Naive thymus-derived CD4-positive, alpha-beta T cell (primary cell): ENCODE measurements at places on chromosomes 6 and 20.

GRCh38 chr6:104959026-104959858 is 2.3 kb downstream of the LIN28B start:
- no peak for DNase-seq

DNA sequence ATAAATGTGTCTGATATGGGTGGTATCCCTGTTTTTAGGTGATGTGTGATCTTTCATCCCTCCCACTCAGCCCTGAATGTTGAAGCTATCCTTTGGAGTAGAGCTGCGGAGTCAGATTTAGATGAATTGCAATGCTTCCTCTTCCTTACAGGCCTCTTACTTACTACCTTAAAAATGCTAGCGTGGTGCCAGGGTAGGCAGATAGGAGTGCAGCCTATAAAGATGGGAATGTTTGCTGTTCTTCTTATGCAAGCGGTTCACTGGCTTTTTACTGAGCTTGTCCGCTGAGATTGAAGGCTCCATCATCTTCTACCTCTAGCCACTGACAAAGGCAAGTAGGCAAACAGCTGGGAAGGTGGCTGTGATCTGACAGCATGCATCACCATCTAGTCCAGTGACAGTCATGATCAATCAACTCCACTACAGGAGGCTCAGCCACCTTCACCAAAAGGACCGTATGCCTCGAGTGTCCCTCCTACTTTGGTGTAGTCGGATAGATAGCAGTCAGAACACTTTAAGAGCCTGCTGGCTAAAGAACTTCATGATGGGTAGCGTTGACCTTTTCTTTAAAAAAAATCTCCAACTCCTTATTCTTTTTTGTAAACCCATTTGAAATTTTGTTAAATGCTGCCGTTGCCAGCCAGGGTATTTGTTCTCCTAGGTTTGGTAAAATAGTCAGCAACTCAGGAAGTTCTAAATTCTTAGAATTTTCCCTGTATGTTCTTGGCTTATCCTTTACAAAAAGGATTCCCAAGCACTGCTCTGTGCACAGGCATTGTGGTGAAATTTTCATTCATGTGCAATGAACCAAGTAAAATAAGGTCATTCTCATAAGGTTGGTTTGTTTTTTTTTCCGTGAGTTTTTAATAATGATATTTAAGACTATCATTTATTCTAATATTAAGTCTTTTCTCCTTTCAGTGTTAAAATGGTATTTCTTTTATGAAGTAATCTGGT is 169.6 kb downstream of the MTHFD1L start:
- no peak for DNase-seq

DNA sequence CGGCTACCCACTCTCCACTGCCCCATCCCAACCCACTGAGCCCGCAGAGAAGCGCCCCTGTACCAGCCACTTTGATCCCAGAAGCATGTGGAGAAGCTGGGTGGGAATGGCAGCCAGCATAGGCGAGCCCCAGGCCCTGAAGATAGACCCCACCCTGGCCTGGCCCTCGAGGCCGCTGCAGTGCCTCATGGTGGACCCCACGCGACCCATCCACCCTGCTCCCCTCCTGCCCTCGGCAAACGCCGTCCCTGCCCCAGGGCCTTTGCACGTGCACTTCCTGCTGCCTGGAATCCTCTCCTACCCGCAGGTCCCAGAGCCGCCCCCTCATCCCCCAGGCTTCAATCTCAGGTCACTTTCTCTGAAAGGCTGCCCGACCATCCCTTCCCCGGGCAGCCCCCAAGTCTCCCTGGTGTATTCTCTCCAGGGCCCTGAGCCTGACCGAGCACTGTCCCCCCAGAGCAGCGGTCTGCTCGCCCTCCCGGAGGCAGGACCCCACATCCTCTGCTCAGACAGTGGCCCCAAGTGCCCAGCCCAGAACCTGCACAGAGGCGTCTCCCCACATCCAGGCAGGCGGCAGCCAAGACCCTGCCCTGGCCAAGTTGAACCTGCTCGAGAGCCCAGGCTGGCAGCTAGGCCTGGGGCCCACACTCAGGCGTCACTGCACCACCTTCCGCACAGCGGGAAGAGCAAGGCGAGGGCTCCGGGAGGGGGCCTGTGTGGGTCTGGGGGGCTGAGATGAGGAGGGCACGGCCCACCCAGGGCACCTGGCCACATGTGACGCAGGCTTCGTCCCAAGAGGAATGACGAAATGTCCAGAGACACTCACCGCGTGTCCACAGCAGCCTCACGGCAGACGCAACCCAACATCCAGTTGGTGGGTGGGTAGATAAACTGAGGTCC is 14.0 kb downstream of the KCNQ2 start:
- no peak for DNase-seq

GRCh38 chr6:16184129-16184528 is 54.3 kb upstream of the GMPR start:
- no peak for DNase-seq

DNA sequence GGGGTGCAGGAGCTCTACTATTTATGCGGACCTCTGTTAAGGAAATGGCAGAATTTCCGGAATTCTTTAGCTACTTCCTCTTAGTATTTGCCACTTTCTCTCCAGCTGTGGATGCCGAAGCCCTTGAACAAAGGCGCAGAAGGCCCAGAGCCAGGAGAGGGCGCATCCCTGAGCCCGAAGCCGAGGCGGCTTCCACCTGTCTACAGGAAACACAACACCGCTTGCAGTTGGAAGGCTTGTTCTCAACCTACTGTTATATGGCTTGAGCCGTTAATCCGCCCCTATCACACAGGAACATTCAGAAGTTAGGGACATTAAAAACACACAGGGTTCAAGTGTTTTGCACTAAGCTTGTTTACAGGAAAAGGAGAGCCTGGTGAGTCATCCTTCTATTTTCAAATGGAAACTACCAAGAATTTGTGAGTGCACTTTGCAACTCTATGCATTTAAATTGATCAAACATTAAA is 417.1 kb downstream of the BCKDHB start:
- DNase-seq = no peak

DNA sequence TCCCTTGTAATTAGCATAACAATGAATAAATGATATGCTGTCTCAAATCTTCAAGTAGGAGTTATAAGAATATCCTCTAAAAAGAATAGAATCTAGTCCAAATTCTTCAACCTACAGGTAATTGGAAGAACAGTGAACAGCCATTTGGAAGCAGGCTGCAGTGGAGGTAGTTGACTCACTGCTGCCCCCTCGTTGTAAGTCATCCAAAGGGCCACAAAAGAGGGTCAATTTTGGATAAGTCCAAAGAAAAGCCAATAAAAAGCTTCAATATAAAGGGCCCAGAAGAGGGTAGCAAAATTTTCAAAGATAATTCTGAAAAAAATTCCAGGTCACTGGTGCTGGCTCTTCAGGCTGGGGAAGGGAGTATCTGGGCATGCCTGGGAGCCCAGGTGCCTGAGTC is 60.8 kb upstream of the SSTR4 start:
- no peak for DNase-seq

DNA sequence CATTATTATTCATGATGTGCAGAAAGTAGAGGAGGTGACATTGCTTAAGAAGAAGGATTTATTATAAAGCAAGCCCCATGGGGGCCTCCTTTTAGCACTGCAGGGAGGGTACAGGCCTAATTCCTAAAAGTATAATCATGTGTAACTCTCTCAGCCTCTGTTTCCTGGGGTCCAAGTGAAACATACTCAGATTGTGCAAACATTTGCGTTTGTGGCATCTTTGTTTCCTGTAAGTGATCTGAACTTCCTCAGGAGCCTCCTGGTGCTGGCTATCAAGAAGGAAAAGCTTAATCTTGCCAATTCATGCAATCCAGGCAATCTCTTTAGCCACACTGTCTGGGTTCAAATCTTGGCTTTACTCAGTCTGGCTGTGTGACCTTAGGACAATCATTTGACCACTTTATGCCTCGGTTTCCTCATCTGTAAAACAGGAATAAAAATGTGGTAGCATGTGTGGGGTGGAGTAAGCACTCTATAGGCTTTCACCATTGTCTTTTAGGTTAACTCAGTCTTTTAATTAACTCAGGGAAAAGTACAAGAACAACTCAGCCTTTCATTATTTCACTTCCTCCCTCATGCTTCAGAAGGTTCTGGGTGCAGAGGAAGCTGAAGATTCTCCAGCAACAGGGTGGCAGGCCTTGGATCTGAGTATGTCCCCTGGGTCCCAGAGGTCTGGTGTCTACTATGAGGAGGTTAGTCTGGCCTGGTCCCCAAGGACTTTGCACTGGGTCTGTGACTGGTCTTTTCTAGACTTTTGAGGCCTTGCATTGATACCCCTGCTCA is 831 bp upstream of the SIRPB2 start:
- no peak for DNase-seq

DNA sequence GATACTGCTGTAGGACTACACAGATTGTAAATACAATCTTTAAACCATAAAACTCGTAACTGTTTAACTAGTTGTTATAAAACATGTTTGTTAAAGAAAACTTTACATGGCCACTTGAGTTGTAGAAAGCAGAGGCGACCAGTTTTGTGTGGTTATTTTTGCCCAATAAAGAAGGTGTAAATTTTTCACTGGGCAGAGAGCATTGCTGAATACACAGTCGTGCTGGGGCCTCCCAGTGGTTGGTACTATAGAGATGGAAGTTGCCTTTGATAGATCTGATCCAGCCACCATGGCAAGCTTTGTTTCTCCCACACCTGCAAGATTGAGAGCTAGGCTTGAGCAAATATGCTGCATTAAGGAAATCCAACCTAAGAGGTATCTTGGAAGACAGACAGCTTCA is 34.0 kb upstream of the YWHAB start:
- no peak for DNase-seq

DNA sequence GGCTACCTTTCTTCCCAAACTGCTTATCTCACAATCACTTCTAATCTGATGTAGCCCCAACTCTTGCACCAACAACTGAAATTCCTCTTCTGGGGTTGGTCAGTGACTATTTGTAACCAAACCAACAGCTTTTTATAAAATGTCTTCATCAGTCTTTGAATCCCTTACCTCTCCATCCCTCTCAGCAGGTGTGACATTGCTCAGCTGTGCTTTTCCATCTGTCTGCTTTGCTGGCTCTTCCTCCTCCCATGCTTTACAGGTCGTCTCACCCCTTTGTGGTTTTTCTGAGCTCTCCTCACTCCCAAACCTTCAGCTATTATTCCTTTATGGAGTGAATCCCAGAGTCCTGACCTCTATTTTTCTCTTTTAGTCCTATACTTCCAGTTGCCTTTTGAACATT is 5.9 kb downstream of the MAP7 start:
- DNase-seq = no peak

DNA sequence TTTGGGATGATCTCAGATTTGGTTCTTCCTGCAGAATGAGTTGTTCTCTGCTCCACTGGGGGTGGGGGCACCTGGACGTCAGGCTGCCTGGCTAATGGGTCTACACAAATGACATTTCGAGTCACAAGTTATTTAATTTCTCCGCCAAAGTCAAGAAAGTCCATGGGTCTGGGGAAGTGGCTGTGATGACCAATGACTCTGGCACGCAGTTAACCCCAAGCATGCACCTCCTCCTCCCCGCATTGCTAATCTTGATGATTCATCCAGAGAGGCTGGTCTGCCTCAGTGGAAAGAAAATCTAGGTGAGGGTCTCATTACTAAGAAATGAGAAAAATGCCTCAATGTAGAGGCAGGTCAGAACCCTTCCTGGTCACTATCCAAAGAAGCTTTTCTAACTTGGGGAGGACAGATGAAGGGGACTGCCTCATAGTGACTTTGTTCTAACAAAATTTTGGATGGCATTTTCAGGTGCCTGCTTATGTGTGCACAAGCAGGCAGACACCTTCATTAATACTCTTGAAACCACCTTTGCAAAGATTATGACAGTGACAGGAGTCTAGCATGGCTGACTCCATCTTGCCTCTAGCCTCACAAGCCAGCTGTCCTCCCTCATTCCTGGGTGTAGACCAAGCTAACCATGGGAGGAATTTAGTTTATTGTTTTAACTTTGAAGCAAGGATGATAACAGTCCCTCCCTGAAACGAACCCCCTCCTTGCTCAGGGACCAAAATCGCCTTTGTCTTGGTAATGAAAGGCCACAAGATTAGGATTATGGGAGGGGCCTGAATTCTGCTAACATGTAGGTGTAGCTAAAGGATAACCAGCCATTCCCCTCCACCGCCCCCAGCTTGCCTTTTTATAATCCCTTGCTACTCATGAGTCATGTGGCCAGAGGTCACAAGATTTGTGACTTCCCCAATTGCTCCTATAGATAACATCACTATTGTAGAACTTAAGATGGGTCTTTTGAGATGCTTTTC is 98.6 kb upstream of the MRPS10 start:
- DNase-seq = no peak

- no peak for DNase-seq
Observed at GRCh38 chr6:13439644-13440043, 47.8 kb downstream of the GFOD1 start.

- DNase-seq = peak; percentile 9
Observed at GRCh38 chr20:32112841-32113240, 3.3 kb downstream of the TM9SF4 start.

DNA sequence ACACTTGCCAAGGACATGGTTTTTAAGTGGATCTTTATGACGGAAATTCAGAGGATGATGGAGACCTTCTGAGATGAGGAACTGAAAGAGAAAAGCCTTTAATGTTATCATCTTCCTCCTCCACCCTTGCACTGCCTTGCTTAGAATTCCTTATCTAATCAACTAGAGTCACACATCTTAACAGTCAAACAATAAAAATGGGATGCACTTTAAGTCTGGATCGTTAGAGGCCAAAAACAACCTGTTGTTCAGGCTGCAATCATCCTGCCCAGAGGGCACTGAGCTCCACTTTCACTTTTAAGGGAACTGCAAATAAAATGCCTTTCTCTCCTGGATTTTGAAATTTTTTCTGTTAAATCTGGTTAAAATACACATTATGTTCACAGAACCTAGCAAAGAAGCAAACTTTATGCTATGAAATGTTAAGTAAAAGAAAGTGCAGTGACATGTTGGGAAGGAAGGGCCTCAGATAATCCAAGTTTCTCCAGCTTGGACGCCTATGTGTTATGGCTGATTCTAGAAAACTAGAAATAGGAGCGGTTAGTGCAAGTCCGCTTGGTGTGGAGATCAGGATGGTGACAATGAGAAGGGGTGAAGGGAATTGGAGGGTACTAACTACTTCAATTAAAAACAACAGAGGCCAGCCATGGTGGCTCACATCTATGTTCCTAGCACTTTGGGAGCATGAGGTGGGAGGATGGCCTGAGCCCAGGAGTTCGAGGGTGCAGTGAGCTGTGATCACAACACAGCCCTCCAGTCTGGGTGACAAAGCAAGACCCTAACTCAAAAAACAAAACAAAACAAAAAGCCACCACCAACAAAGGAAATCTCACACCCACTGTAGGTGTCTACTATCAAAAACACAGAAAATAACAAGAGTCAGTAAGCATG is 66.4 kb upstream of the KIF13A start:
- DNase-seq = no peak

DNA sequence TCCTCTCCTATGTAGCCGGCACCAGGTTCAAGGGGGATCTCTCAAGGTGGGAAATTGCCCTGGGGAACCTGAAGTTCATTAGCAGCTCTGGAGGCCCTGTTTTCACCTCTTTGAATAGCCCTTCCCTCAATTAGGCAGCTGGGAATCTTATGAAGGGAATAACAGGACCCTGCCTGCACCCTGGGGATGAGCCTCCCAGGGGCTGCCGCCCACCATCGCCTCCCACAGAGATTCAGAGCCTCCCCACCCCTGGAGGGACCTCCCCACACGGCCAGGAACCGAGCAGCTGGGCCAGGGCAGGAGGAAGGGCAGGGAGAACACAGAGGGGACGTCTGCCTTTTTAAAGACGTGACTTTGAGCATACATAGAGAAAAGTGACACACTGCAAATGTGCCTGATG is 4.6 kb upstream of the EEF1A2 start:
- no peak for DNase-seq

- no peak for DNase-seq
Observed at GRCh38 chr20:62762376-62762775, 33.9 kb upstream of the MRGBP start.

GRCh38 chr6:26257272-26257671 is 107.7 kb upstream of the BTN3A2 start:
- no peak for DNase-seq
